Heart right ventricle (tissue), 16 donors: ENCODE measurements at places on chromosomes 5 and 9. TPM values are rescaled to one million over a fixed set of nuclear protein-coding genes. Genes with fewer than 3 reads are reported as not detected.

The ADGRV1 gene
- 0.31 TPM for total RNA-seq

The PCDHGA7 gene
- total RNA-seq = 9.2 TPM

GRCh38 chr9:132585954-132586829, 3.8 kb downstream of the BARHL1 start:
- DNase-seq = no peak

DNA sequence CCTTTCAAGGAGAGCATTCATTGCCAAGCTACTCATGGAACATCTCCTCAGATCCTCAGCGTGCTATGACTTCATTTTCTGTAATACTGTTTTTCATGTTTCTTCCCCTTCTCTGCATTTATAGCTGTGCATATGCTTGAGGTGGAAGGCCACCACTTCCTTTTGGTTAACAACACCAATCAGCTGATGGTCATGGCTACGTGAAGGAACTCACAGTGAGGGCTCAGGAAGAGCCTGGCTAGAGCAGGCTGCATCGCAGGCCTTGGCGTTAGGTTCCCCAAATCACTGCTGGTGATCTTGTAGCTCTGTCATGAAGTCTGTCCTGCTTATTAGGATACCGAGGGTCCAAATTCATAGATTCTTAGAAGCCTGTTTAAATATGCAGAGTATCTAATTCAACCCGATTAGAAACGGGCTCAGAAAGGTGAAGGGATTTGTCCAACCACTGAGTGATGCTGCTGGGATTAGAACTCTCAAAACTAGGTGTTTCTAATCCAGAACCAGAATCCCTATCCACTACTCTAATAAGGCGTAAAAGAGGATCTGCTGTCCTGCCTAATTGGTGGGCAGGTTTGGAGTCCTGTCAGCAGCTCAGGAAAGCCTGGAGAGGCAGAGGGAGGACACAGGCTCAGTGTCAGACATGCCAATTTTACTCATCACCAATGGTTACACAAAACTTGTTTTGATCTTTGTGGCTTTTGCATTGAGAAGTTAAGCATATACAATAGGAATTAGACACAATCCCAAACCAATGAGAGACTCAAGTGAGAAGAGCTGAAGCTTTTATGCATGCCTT, 7.5 kb downstream of the SYK start:
- no peak for DNase-seq

- no peak for DNase-seq
Observed at GRCh38 chr9:118003240-118003639, 299.0 kb downstream of the TLR4 start.

- no peak for DNase-seq
Observed at GRCh38 chr9:98101868-98102273, 17.2 kb downstream of the TRIM14 start.

- DNase-seq = no peak
Observed at GRCh38 chr5:73303148-73304079, 130.4 kb downstream of the TMEM174 start.

DNA sequence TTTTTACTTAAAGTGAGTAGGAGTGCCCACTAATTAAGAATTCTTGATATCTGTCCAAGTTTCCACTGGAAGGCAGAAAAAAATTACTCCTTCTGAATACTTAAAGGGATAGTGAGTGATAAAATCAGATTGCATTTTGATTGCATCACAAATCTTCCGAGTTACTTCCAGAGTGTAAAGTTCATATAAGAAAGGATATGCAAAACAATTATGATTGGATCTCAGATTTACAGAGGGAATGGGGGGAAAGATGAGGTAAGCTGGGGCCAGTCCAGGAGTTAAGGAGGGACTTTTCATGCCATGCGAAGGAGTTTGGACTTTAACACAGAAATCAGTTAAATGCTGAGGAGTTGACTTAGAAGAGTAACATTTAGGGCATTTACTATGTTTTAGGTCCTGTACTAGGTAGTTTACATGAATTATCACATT, 9.3 kb upstream of the RNF145 start:
- DNase-seq = no peak

DNA sequence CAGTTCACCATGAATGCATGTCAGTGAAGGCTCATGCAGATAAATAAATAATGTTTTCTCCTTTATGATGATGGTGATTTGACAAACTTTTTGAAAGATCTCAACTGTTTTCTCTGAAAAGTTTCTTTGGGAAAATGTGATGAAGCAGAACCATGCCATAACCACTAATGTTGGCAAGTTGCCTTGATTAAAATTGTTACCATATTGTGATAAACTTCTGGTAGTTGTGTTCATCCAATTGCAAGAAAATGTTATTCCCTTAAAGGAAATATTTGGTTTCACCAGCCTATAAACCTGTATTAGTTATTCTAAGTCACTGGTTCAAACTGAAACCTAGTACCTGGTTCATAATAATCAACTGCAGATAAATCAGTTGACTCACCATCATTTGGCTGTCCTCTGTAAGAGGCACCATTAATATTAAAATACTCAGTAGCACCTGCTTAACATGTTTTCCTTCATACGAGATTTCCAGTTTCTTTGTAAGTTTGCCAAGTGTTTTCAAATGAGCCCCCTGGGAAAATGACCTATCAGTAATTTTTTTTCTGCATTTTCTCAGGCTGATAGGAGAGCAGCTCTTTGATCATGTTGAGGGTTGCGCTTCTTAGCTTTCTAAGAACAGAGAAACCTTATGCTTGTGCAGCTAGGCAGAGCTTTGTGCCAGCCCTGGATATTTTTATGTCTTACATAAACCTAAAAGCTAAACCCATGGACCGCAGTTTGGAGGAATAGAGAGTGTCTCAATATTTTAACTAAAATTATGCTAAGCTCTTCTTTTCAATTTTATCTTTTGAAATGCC, 88.0 kb downstream of the LURAP1L start:
- DNase-seq = no peak

DNA sequence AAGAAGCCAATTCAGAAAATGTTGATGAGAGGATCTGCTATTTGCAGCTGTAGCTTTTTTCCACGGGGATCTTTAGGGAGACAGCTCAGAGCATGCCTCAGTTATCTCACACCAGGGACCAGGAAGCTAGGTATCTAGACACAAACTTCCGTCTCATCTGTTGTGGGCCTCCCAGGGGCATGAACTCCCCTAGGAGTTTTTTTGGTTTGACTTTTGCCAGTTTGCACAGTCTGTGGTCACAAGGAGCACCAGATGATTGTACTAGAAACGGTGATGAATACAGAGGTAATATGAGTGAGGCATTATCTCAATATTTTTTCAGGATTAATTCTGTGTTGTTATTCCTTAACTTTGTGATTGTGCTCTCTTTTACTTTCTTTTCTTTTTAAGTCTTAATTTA, 533.2 kb upstream of the SEMA6A start:
- no peak for DNase-seq

DNA sequence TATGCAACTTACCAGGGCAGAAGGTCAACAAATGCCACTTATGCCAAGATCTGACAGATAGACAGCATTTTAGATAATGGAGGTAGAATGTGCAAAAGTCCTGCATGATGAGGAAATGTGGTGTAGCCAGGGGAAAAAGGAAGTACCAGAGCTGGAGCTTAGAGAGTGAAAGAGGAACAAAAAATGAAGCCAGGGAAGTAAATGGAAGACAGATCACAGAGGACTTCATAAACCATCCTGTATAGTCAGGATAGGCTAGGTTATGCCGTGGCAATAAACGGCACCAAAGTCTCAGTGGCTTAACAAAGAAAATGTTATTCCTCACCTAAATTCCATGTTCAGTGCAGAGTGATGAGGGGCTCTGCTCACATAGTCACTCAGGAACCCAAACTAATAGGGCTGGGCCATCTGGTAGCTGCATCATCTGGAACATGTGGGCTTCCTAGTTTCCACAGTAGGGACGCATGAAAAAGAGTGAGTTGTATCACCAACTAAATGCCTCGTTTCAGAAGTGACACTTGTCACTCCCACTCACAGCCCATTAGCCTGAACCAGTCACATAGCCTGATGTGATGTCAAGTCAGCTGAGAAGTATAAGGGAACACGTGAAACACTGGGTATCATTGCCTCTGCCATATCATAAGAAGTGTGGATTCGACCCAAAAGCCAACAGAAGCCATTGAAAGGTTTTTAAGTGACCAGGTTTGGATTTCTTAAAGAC, 70.3 kb downstream of the SH3RF2 start:
- DNase-seq = no peak
